ENCODE measurements at places on chromosomes 2 and 18.

DNA sequence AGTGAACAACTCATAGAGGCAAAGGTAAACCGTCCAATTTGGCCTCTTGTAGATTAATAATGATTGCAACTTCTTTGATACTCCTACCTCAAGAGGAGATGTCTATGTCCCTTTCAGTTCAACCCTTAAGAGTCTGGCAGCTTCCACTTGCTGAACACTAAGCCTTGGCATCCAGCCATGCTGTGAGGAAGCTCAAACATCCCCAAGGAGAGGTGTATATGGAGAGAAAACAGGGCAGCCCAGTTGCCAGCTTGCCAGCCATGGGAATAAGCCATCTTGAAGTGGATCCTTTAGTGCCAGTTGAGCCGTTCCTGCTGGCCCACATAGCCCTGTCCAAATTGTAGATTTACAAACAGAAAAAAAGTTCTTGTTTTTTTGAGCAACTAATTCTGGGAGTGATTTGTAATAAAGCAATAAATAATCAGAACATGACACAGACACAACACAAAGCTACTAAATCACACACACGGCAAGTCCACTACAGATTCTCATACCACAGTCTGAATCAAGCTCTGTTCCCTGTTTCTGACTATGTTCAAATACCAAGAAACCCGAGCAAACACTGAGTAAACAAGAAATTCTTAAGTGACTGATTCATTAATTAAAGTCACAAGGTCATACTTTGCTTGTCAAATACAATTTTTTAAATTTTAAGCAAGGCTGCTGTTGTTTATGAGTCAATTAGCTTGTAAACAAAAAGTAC is 96.1 kb downstream of the PID1 start:
- no peak for DNase-seq

DNA sequence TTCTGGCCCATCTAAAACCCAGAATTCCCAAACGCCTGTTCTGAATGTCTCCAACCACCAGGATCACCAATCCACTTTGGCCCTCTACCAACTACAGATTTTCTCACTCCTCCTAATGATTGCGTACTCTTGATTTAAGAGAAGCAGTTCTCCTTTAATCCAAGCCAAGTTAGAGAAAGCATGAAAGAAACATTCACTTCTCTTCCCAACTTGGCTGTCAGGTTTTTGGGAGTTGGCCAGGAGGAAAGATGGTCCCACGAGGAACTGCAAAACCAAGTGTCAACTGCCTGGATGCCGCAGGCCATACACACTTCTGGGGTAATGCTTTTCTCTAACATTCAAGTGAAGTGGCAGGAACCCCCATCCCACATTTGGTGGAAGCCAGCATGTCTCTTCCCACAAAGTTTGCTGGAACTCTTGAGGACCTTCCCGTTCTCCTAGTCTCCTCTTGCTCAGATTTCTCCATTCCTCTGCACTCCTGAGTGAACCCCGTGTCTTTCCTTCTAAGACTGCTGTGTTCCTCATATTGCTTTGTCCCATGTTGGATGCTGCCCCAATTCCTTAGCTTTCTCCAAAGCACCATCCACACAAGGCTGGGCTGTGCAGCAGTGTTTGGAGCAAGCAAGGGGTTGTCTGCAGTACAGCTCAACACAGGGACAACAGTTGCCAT is 138.5 kb upstream of the LGALSL start:
- no peak for DNase-seq

DNA sequence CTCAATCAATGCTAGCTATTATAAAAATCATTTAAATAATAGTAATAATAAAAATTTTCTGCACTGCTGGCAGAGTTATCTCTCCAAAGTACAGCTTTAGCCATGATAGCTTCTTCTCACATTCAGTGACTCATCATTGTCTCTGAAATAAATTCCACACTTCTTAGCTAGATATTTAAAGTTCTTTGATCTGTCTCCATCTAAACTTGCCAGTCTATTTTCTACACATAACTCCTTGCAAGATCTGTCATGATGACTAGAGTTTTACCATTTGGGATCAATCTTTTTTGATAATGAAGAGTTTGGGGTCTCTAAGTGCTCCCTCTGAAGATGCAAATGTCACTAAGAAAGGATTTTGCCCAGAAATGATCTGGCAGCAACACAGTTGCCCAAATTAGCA is 155.4 kb upstream of the LHCGR start:
- no peak for DNase-seq

GRCh38 chr2:3268705-3269029 is 109.0 kb downstream of the EIPR1 start:
- DNase-seq: no peak

DNA sequence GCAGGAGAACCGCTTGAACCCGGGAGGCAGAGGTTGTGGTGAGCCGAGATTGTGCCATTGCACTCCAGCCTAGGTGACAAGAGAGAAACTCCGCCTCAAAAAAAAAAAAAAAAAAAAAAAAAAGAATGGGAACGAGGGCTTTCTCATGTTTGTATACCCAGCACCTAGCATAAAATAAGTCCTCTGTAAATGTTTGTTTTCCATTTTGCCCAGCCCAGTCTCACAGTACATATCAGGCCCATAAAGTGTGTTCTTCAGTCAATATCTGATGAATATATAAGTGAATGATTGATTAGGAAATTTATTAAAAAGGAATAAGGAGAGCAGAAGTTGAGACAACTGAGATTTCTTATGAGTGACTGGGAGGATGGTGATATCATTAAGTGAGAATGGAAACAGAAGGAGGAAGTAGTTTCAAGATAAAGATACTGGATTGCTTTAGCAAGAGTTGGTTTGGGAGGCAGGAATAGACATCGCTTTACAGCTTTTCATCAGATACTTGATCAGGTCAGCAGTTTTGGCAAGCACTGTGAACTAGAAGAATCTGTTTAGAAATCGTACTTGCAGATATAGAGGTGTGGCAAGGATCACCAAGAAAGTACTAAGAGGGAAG is 327.5 kb downstream of the KIAA1328 start:
- DNase-seq: no peak

DNA sequence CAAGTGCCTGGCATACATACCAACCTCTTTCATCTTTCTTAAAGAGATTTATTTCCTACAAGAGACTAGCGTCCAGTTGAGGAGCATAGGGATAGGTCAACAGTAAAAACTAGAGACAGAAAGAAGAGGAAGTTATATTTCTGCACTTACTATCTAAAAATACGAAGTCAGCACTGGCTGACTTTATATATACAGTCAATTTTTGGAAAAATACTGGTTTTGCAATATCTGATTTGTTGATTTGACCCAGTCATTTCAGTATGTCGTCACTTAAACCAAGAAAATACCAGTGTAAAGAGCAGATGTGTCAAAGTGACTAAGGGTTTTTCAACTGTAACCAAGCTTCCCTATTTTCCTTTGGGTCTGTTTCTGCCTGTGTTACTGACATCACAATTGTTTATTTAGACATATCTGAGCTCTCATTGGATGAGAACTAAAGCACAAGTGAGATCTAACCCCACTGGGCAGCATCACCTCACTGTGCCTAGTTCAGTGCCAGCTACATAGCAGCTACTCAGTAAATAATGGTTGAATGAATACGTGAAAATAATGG is 23.0 kb downstream of the CYTIP start:
- no peak for DNase-seq

Measured in NCI-H1694 treated with DMSO at 0.1 percent for 48 hours (cell line).